ENCODE measurements at places on chromosomes 11 and 22. TPM values are rescaled to one million over a fixed set of nuclear protein-coding genes. Genes with fewer than 3 reads are reported as not detected.

DNA sequence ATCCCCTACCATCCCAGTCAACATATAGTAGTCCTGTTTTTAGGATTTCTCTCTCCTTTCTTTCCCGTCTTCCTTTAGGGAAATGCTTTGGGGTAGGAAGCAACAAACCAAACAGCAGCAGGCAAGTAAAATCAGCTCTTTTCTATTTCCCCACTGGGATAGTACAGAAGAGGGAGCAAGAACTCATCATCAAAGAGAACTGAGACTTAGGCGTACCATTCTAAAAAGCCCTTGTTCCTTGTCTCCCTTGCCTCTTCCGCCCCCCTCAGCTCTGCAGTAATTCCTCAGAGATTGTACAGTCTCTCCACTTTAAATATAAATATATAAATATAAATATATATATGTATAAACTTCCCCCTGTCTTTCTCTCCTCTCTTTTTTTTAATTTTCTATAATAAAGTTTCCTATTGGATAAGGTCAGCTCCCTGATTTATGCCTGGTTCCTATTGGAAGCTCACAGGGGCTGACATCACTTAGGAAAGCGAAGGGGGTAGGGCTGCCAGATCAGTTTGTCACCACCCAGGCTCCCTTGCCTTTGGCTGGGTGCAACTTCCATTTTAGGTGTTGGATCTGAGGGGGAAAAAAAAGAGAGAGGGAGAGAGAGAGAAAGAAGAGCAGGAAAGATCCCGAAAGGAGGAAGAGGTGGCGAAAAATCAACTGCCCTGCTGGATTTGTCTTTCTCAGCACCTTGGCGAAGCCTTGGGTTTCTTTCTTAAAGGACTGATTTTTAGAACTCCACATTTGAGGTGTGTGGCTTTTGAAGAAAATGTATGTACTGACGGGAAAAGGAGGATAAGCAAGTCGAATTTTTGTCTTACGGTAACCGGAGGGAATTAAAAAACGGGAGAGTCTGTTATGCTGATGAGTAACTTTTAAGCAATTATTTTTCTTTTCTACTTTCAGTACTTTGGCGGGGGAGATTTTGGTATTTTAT, at the start of gene CTNND1:
CTNND1 (plus strand) TSS at position 502 of the 934 bp plus-strand sequence. CDS start 29,677 bp downstream, outside the sequence.
- DNase-seq = peak; percentile 95

EXPH5 gene
- total RNA-seq = 18.3 TPM

DNA sequence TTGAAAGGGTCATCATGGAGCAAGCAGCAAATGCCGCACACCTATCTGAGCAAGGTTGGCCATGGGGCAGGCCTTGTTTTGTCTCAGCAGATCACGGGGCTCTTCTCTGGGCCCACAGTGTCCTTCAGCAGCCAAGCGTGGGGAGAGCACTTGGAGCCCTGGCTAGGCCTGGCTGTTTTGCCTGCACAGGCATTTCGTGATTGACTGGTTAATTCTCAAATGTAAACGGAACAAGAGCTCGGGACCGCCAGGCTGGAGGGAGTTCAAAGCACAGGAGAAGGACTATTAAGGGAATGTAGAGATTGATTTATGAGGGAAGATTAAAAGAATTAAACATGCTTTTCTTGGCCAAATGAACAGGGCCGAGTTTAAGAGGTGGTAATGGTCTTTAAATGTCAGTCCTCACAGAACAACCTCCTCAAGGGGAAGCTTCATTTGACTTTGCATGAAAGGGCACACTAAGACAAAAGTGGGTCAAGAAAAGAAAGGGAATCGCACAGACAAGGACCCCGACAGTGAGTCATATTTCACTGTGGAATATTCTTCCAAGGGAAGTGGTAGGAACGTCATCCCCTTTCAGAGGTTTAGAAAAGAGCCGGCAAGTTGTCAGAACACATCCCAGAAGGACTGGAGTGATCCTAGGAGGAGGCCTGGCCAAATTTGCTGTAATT, 20.7 kb downstream of the SPON1 start:
- no peak for DNase-seq

NLRP14 gene
- 0.49 TPM for total RNA-seq

- no peak for DNase-seq
Measured at GRCh38 chr22:20494978-20495860, at the start of gene KLHL22. Gene KLHL22 (minus strand): TSS chr22:20495795. CDS start chr22:20489211, 6,584 bp downstream.

- peak; percentile 39 for DNase-seq
Measured at GRCh38 chr11:75105462-75105925, 8.8 kb upstream of the OR2AT4 start.

- no peak for DNase-seq
Measured at GRCh38 chr11:63613517-63614135, 607 bp downstream of the PLAAT3 start.

- DNase-seq = no peak
Measured at GRCh38 chr11:119093942-119094815, 7.5 kb downstream of the DPAGT1 start.

DNA sequence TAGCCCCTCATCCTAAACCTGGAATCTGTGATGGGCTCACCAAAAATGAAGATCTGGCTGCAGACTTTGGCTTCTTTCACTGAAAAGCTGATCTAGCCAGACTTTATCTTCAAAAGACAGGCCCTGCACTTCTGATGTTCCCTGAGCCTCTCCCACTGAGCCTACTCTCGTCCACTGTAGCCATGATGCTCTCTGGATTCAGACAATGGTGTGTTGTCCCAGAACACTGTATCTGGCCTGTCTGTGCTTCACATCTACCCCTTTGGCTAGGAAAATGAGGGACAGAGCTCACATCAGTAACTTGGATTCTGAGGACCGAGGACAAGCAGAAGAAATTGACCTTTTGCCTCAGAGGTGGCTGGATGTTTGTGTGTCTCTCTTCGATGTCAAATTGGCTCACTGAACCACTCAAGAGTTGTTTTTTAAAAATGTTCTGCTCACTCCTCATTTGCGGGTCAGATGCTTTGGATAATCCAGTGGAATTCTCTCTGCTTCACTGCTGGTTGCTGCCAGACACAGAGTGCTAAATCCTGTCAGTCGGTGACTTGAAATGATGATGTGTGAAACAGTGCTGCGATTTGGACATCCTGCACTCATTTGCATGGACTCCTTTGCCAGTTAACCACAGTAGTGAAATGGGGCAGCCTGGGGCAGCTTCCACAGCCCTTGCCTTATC, 67.5 kb downstream of the ARFGAP2 start:
- no peak for DNase-seq

SLC5A1 gene
- total RNA-seq = 0.32 TPM

OR51I1 gene
- total RNA-seq = 23.1 TPM

GRCh38 chr22:47030143-47030661, 267.8 kb downstream of the TBC1D22A start:
- no peak for DNase-seq

EHF gene
- total RNA-seq = 51.5 TPM

GRCh38 chr11:65894034-65894591, 3.6 kb downstream of the CCDC85B start:
- no peak for DNase-seq

CXCR5 gene
- total RNA-seq = not detected

DNA sequence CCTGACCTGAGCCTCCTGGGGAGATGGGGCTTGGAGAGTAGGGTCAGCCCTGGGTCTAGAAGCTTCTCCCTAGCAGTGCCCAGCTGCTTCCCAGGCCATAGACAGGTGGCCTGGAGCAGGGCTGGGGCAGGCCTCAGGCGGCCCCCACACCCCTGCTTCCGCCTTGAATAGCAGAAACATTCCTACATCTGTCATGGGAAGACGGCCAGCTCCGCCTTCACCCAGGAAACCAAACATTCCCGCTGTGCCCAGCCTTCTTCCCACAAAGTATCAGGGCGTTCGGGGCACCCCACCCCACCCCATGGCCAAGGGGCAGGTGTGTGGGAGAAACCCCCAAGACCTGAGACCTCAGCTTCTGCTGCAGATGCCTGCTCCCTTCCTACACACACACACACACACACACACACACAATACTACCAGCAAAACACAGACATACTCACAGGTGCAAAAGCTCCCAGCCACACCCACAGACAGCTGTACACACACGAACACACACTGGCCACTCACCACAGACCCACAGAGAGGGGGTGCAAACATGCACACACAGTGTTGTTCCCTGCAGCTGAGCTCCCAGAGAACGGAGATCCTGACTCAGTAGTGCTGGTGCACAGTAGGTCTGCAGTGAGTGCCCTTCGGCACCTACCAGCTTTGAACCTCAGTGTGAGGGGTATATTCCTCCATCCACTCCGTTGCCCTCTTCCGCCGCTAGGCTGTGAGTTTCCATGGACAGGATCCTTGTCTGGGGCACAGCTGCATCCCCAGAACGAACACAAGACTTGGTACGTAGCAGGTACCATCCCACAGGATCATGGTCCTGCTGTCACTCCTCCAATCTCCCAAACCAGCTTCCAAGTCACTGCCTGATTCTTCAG, 37.4 kb downstream of the PDGFB start:
- no peak for DNase-seq

GRCh38 chr11:105689631-105690030, 79.8 kb downstream of the GRIA4 start:
- no peak for DNase-seq

DNA sequence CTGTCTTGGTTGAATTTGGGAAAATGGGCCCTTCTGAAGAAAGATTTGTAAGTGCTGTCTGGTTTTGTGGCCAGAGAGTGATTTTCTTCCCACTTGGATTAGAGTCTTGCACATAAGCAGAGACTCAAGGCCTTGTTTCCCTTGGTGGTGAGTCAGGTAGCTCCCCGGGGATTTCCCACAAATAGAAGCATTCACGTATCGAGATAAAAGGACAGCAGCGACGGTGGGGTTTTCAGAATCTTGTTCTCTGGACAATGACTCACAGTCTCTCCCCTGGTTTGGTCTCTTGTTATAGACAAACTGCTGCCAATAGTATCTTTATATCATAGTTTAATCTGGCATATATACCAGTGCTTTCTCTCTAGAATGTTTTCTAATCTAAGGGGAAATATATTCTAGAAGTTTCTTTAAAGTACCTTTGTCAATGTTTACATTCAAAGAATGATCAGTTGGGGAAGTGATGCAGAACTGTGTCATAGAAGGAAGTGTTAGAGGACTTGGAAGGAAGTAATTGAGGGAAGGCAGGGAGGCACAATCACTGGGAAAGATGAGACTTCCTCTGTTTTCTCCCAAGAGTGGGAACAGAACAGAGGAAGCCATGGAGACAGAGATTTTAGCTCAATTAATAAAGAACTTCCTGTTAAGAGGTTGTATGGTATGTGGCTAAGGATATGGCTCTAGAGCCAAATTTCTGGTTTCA, 18.1 kb downstream of the POLA2 start:
- peak; percentile 96 for DNase-seq

- DNase-seq = no peak
Measured at GRCh38 chr11:64058494-64058893, 22.8 kb downstream of the FLRT1 start.

DNA sequence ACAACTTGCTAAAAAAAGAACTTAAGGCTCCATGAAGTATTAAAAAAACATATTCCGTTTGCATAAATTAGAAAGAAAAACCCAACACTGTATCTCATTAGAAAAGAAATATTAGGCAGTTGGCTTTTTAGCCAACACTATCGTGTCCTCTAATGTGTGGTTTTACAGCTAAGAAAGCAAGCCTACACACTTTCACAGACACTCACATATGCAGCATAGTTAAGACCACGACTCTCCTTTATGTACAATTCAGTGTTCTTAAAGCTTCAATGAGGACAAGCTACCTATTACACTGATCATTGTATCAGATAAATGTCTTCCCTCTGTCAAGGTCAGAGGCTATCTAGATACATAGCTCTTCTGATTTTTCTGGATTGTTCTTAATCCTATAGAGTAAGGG, 80.1 kb downstream of the PICALM start:
- DNase-seq = no peak

DNA sequence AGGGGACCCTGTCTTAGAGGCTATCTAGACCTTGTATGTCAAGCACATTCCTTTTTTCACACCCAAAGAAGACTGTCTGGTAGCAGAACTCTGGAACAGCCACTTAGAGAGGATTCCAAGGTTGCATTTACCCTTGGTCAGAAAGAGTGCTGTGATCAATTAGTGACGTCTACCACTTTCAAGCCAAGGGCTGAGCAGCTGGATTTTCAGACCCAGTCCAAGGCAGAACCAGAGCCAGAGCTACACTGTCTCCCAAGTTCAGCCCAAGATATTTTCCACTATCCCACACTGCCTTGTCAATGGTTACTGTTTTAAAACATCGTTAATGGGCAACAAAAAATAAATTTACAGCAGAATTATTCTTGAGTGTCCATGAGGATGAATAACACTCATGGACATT, 24.0 kb downstream of the ABCC8 start:
- DNase-seq = no peak

OR2AG1 gene
- not detected for total RNA-seq

OR9Q2 gene
- total RNA-seq = not detected

DNA sequence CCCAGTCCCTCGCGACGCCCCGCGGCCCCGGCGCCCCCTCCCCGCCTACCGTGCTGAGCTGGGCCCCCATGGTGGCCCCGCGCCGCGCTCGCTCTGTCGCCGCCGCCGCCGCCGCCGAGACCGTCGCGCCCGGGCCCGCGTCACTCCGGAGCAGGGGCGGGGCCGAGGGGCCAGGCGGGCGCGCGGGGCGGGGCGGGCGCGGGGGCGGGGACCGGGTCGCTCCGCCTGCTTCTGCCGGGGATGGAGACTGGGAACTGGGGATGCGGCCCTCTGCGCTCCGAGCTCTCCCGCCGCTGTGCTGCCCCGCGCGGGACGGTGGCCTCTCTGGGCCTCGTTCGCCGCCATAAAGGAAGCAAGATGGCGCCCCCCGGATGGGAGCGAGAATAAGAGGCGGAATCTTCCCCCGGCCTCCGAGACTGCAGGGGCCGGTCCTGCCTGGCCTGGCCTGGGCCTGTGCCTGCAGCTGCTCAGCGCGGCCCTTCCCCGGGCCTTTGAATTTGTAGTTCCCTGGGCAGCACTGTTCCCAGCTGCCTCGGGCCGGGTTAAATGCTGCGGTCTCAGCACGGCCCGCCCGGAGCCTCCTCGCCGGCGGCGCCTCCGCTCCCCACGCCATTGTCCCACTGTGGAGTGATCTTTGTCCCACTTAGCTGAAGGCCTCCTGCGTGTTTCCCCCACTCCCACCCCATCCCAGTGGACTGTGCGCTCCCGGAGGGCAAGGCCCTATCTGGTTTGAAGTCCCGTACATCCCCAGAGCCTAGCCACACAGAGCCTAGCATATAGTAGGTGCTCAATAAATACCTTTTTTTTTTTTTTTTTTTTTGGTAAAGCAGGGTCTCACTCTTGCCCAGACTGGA, at the start of gene CYB5R3:
CYB5R3 (minus strand) TSS at position 147 of the 854 bp plus-strand sequence; CDS start at position 70, 77 bp downstream.
- DNase-seq = peak; percentile 42

ST3GAL4 gene
- 13.1 TPM for total RNA-seq

- peak; percentile 32 for DNase-seq
Measured at GRCh38 chr11:1072116-1072820, 2.4 kb upstream of the MUC2 start.

- no peak for DNase-seq
Measured at GRCh38 chr11:44931466-44931865, 19.2 kb downstream of the TP53I11 start.

PGA5 gene
- not detected for total RNA-seq

DENND6B gene
- total RNA-seq = 11.0 TPM

- no peak for DNase-seq
Measured at GRCh38 chr11:96167787-96168186, 175.2 kb downstream of the MAML2 start.

GRCh38 chr22:39928536-39929520, 27.9 kb downstream of the GRAP2 start:
- DNase-seq = no peak

GRCh38 chr11:90700789-90701439, 478.1 kb upstream of the CHORDC1 start:
- no peak for DNase-seq

GRCh38 chr11:93295921-93296575, 34.5 kb upstream of the DEUP1 start:
- no peak for DNase-seq
